ENCODE measurements at places on chromosomes 13 and 19.

DNA sequence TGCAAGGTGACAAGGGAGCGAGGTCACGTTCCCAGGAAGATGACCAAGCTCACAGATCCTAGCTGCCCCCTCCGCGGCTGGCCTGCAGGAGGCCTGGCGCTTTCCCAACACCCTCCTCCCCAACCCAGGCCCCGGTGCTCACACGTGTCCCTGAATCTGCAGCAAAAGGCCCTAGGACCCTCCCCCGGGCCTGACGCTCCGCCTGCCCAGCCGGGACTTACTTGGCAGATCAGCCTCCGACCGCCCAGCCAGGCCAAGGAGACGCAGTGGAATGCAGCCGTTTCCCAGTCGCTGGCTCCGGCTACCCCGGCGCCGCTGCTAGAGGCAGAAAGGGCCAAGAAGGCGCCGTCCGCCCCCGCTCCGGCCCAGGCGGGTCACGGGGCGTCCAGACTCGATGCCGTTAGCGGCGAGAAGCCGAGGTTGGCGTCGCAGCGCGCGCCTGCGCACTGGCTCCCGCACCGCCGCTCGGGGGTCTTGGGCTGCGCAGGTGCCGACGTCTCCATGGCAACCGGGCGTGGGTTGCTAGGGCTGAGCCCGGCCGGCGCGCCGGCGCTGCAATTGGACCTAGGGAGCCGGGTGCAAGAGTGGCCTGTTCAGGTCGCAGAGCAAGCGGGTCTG, at the start of gene PNMA8A:
Gene PNMA8A (minus strand): TSS at position 448 of the 618 bp plus-strand sequence. CDS start 528 bp downstream, outside the sequence.
- peak; percentile 65 for DNase-seq

- no peak for DNase-seq
These were observed 351.9 kb downstream of the EFNB2 start for GRCh38 chr13:106183410-106184065.

- DNase-seq = no peak
These were observed 10.5 kb downstream of the DDX39A start for GRCh38 chr19:14408491-14409145.

- DNase-seq = no peak
These were observed 339.0 kb downstream of the HS6ST3 start for GRCh38 chr13:96428911-96429310.

DNA sequence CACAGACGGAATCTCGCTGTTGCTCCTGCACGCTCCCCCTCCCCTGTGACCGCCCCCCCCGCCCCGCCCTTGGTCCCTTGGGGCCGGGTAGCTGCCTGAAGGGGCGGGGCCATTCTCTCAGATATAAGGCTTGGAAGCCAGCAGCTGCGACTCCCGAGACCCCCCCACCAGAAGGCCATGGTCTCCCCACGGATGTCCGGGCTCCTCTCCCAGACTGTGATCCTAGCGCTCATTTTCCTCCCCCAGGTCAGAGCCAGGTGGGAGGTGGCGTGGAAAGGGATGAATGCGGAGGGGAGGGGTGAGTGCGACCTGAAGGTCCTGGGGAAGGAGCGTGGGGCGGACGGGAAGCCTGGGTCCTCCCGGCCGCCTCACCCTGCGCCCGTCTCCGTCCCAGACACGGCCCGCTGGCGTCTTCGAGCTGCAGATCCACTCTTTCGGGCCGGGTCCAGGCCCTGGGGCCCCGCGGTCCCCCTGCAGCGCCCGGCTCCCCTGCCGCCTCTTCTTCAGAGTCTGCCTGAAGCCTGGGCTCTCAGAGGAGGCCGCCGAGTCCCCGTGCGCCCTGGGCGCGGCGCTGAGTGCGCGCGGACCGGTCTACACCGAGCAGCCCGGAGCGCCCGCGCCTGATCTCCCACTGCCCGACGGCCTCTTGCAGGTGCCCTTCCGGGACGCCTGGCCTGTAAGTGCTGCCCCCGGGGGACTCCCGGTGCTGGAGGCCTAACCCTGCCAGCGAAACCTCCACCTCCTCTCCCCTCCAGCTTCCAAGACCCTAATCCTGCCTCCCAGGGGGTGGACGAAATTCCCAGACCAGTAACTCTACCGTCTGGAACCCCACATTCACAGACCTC, at the start of gene DLL3:
Gene DLL3 (plus strand): TSS at position 150 of the 845 bp plus-strand sequence. CDS start 28 bp downstream, at position 178.
- no peak for DNase-seq

DNA sequence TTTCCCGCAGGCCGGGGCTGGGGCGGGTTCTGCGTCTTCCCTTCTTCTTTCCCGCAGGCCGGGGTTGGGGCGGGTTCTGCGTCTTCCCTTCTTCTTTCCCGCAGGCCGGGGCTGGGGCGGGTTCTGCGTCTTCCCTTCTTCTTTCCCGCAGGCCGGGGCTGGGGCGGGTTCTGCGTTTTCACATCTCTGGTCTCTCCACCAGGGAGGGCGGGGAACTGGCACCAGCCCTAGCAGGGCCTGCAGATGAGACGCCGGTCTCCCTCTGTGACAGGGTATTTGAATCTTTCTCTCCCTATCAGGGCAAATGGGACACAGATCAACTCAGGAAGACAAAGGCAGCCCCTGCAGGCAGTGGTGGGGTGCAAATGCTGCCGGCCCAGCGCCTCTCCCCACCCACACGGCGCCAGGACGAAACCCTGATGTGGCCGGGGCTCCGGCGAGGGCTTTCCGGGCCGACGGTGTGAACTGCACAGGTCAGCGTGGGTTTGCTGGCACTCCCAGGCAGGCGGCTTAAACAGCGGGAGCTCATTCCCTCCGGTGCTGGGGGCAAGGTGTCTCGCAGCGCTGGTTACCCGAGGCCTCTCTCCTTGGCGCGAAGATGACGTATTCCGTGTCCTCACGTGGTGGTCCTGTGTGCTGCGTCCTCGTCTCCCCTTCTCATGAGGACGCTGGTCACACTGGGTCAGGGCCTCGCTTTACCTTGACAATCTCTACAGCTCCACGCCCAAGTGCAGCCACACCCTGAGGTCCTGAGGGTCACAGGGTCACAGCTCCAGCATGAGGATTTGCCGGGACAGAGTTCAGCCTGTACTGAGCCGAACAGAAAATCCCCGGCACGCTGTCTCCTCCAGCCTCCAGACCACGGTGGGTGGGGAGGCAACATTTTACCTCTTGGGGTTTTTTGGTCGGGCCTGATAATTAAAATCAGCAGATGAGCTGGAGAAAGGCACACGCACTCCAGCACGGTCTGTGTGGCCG, 717 bp upstream of the C13orf46 start:
- peak; percentile 47 for DNase-seq

DNA sequence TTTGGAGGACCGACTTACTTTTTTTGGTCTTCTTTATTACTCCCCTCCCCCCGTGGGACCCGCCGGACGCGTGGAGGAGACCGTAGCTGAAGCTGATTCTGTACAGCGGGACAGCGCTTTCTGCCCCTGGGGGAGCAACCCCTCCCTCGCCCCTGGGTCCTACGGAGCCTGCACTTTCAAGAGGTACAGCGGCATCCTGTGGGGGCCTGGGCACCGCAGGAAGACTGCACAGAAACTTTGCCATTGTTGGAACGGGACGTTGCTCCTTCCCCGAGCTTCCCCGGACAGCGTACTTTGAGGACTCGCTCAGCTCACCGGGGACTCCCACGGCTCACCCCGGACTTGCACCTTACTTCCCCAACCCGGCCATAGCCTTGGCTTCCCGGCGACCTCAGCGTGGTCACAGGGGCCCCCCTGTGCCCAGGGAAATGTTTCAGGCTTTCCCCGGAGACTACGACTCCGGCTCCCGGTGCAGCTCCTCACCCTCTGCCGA, 409 bp downstream of the FOSB start:
- DNase-seq = peak; percentile 64

DNA sequence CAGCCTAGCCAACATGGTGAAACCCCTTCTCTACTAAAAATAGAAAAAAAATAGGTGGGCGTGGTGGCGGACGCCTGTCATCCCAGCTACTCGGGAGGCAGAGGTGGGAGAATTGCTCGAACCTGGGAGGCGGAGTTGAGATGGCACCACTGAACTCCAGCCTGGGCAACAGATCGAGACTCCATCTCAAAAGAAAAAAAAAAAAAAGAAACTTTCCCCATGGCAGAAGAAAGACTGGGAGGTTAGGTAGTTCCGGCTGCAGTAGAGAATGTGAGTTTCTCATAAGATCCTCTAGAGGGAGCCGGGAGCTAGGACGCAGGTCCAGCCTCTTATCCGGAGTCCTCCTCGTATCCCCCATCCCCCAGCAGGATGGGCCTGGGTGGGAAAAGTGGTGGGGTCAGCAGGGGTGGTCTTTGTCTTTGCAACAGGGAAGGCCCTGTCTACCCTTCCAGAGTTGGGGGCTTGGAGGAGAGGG, 13.2 kb upstream of the CREB3L3 start:
- no peak for DNase-seq

- no peak for DNase-seq
These were observed at the start of gene PCDH8 for GRCh38 chr13:52848455-52849195. PCDH8 (minus strand) TSS chr13:52848640; CDS start chr13:52848436, 204 bp downstream.

DNA sequence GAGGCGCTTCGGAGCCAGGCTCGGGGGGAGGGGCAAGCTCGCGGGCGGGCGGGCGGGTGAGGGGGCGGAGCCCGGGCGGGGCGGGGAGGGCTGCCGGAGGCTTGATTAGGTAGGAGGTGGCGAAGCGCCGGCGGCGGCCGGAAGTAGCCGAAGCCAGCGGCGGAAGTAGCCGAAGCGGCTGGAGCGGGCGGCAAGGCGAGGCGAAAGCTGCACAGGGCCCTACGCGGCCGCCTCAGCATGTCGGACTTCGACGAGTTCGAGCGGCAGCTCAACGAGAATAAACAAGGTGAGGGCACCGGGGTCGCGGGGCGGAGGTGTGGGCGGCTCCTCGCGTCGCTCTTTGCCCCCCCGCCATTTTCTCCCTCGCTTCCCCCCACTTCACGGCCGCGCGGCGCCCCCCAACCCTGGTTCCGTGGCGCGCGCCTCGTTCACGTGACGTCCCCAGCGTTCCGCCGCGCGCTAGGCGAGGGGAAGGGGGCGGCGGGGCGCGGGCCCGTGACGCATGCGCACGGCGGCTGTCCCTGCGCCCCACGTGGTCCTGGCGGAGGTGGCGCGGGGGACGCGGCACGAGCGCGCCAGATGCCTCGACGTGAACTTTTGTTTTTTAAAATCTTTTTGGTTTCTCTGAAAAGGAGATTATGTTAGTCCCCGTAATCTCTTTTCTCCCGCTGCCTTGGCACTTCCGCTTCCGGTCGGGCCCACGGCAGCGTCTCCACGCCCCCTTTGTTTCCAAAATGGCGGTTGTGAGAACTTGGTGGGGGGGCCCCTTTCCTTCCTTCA, at the start of gene U2AF2:
Gene U2AF2 (plus strand): TSS at position 168 of the 780 bp plus-strand sequence. CDS start 70 bp downstream, at position 238.
- peak; percentile 98 for DNase-seq

Measured in right lobe of liver (tissue), 6 donors.